ENCODE measurements at places on chromosomes 16 and 17.

- DNase-seq, result no peak
These were observed 7.0 kb upstream of the KATNB1 start for GRCh38 chr16:57728336-57729181.

GRCh38 chr17:60720763-60721531 lies 43.3 kb downstream of the BCAS3 start:
- no peaks in the 10 kb centered on the region for H3K27me3 ChIP-seq
- no peaks in the 10 kb centered on the region for H3K36me3 ChIP-seq

GRCh38 chr16:65510850-65511249 lies 389.0 kb upstream of the CDH11 start:
- no peak overlapping the region for H3K4me3 ChIP-seq
- no peaks in the 10 kb centered on the region for H3K4me1 ChIP-seq
- H3K27me3 ChIP-seq, result no peaks in the 10 kb centered on the region

GRCh38 chr16:31488468-31489297 lies 5.8 kb downstream of the SLC5A2 start:
- H3K36me3 ChIP-seq, result peaks cover 10% of the 10 kb centered on the region
- peaks cover 20% of the 10 kb centered on the region for H3K4me1 ChIP-seq
- H3K27ac ChIP-seq, result no peak overlapping the region
- DNase-seq, result peak; percentile 61
- peak overlapping the region; percentile 74 for H3K4me3 ChIP-seq

DNA sequence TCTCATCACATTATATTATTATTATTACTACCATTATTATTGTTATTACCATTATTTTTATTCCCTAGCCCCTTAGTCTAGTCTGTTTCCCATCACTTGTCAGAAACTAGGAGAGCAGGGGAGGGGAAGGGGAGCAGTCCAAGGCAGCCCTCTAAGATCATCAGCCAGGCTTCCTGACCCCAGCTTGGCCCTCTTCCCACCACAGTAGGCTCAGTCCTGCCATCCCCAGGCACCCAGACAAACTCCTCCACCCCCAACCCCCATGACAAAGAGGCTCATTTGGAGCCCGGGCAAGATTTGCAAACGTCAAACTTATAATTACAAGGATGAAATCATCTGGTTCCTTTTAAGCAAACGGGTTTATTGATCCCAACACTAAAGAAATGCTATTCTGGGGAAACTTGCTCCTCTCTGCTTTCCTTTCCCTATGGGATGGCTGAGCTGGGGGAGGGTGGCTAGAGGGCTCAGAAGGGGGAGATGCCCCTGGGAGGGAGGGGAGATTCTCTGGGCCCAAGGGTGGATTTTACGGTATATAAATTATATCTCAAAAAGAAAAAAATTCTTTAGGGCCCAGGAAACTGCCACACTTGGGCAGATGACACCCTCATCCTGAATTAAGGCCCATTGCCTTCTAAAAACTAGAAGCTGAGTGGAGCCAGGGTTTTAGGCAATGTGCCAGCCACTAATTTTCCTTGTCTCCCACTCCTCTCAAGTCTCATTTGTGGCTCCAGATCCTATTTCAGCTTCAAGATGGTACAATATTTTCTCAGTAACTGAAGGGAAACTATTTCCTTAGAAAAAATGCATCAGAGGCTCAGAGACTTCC lies 4.4 kb upstream of the CBFB start:
- H3K4me3 ChIP-seq, result no peak overlapping the region
- no peak for DNase-seq
- H3K36me3 ChIP-seq, result no peaks in the 10 kb centered on the region
- H3K27me3 ChIP-seq, result no peaks in the 10 kb centered on the region
- peaks cover 5% of the 10 kb centered on the region for H3K4me1 ChIP-seq

GRCh38 chr17:75822119-75822799 lies 21.9 kb downstream of the UNC13D start:
- peaks cover 4% of the 10 kb centered on the region for H3K4me1 ChIP-seq
- H3K27ac ChIP-seq, result no peak overlapping the region
- no peak for DNase-seq
- no peaks in the 10 kb centered on the region for H3K27me3 ChIP-seq

- DNase-seq, result no peak
- peak overlapping the region; percentile 49 for H3K27ac ChIP-seq
- no peak overlapping the region for H3K4me3 ChIP-seq
- peaks cover 43% of the 10 kb centered on the region for H3K4me1 ChIP-seq
- H3K36me3 ChIP-seq, result no peaks in the 10 kb centered on the region
- no peaks in the 10 kb centered on the region for H3K27me3 ChIP-seq
These were observed 259.7 kb downstream of the SEC14L1 start for GRCh38 chr17:77400445-77400870.

DNA sequence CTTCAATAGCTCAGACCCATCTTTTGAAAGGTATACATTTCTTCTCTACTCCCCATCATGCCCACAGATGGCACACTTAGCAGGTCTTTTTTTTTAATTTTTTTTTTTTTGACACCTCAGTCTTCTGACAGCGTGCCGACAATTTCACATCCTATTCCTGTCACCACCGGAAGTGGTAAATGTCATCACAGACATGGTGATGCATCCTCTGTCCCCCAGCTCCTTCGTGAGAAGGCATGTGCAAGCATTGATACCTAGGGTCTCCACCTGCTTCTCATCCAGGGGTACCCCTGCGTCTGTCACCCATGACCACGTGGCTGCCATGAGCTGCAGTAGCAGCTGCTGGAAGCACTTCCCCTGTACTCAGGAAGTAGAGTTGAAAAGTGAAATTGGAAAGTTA lies 35.6 kb downstream of the ELAC2 start:
- DNase-seq, result no peak
- H3K4me3 ChIP-seq, result no peak overlapping the region

GRCh38 chr16:11676799-11677198 lies 8.5 kb downstream of the SNN start:
- H3K27me3 ChIP-seq, result no peaks in the 10 kb centered on the region
- peak overlapping the region; percentile 91 for H3K27ac ChIP-seq
- H3K4me3 ChIP-seq, result no peak overlapping the region
- H3K36me3 ChIP-seq, result peaks cover 4% of the 10 kb centered on the region
- H3K4me1 ChIP-seq, result peaks cover 96% of the 10 kb centered on the region

- H3K36me3 ChIP-seq, result no peaks in the 10 kb centered on the region
- no peak overlapping the region for H3K4me3 ChIP-seq
- no peak for DNase-seq
- H3K4me1 ChIP-seq, result no peaks in the 10 kb centered on the region
These were observed 215.3 kb downstream of the C16orf95 start for GRCh38 chr16:87101903-87102302.

- no peak for DNase-seq
- no peaks in the 10 kb centered on the region for H3K27me3 ChIP-seq
- H3K36me3 ChIP-seq, result no peaks in the 10 kb centered on the region
- peak overlapping the region; percentile 85 for H3K4me3 ChIP-seq
- peak overlapping the region; percentile 96 for H3K27ac ChIP-seq
These were observed 1.4 kb downstream of the MPRIP start for GRCh38 chr17:17043461-17044271.

DNA sequence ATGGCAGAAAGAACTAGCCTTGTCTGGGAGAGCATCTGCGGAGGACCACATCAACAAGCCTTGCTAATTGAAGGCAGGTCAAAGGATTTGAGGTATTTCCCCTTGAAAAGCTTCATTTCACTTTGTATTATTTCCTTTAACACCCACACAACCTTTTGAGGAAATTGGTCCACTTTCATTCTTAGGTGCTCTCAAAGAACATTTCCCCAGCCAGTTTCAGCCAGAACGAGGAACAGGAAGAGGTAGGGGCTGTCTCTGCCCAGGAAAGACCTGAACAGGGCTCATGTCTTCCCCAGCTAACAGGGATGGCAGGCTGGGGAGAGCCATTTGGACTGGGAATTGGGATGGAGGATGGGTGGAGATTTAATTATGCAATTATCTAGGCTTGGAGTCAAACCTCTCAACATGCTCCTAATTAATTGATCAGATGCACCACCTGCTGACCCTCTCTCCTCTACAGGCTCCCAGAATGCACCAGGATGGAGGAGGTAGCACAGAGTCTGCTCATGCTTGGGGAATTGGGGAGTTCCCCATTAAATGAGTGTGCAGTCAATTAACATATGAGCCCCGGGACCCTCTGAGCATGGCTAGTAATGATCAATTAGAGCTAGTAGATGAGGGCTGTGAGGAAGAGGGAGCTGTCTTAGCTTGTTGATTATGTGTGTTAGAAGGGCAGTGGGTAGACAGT lies 84.6 kb downstream of the GP2 start:
- no peak overlapping the region for H3K27ac ChIP-seq
- H3K4me3 ChIP-seq, result no peak overlapping the region
- H3K36me3 ChIP-seq, result no peaks in the 10 kb centered on the region
- no peaks in the 10 kb centered on the region for H3K4me1 ChIP-seq

GRCh38 chr17:66460558-66460957 lies 158.1 kb downstream of the PRKCA start:
- H3K27me3 ChIP-seq, result no peaks in the 10 kb centered on the region
- no peak overlapping the region for H3K27ac ChIP-seq
- no peak for DNase-seq
- H3K36me3 ChIP-seq, result no peaks in the 10 kb centered on the region

DNA sequence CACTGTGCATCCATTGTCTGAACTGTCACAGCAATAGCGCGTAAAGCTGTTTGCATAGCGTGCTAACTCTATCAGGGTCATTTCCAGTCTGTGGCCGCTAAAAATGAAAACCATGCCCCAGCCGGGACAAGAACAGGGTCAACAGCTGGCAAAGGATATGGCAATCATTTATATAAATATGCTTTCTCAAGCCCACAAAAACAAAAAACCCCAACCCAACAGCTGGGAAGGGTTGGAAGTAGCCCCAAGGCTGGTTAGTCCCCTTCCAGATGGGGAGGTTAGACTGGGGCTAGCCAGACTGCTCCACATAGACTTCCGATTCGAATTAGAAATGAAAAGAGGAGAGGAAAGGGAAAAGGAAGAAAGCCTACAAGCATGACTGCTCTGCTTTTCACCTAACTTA lies 203.3 kb upstream of the TBX2 start:
- no peaks in the 10 kb centered on the region for H3K36me3 ChIP-seq
- no peak overlapping the region for H3K4me3 ChIP-seq
- no peak overlapping the region for H3K27ac ChIP-seq
- no peak for DNase-seq

DNA sequence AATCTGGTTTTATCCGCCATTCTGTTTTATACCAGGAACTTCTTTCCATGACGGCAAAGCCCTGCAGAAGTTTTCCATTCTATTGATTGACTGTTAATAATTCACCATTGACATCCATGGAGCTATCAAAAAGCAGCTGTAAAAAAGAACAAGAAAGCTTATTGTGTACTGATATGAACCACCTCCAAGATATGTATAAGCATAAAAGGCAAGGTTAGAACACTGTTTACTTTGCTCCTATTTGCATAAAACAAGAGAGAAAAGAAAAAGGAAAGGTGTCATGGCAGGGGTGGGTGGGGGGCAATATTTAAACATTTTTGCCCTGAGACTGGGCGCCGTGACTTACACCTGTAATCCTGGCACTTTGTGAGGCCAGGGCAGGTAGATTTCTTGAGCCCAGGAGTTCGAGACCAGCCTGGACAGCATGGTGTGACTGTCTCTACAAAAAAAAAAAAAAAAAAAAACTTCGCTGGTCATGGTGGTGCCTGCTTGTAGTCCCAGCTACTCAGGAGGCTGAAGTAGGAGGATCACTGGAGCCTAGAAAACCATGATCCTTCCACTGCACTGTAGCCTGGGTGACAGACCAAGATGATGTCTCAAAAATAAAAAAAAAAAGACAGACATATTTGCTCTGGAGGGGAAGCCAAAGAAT lies 52.5 kb downstream of the TMEM114 start:
- H3K27ac ChIP-seq, result no peak overlapping the region
- no peaks in the 10 kb centered on the region for H3K36me3 ChIP-seq
- DNase-seq, result no peak
- H3K27me3 ChIP-seq, result no peaks in the 10 kb centered on the region

- no peak overlapping the region for H3K4me3 ChIP-seq
These were observed 9.1 kb downstream of the NAGPA start for GRCh38 chr16:5024632-5025031.

DNA sequence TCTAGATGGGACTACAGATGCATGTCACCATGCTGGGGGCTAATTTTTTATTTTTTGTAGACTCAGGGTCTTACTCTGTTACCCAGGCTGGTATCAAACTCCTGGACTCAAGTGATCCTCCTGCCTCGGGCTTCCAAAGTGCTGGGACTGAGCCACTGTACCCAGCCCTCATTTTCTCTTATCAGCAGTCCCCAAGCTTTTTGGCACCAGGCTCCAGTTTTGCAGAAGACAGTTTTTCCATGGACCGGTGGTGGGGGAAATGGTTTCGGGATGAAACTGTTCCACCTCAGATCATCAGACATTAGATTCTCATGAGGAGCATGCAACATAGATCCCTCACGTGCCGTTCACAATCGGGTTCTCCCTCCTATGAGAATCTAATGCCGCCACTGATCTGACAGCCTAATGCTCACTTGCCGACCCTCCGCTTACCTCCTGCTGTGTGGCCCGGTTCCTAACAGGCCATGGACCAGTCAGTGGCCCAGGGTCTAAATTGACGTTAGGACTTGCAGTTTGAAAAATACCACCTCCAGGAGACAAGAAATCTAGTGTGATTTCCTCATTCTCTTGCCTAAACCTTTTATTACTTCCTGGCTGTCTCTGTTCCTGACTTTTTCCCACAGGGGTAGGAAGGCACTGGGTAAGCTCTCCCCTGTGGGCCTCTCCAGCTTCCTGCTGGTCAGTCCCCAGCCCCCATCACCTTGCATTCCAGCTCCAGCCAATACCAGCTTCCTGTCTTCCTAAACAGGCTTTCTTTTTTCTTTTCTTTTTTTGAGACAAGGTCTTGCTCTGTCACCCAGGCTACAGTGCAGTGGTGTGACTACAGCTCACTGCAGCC lies 9.3 kb upstream of the CNP start:
- H3K27me3 ChIP-seq, result no peaks in the 10 kb centered on the region
- no peak overlapping the region for H3K4me3 ChIP-seq
- peaks cover 9% of the 10 kb centered on the region for H3K4me1 ChIP-seq
- no peaks in the 10 kb centered on the region for H3K36me3 ChIP-seq

GRCh38 chr16:31695667-31696066 lies 168.0 kb downstream of the AHSP start:
- H3K36me3 ChIP-seq, result no peaks in the 10 kb centered on the region
- no peak overlapping the region for H3K4me3 ChIP-seq
- no peaks in the 10 kb centered on the region for H3K27me3 ChIP-seq
- H3K4me1 ChIP-seq, result no peaks in the 10 kb centered on the region
- no peak for DNase-seq

DNA sequence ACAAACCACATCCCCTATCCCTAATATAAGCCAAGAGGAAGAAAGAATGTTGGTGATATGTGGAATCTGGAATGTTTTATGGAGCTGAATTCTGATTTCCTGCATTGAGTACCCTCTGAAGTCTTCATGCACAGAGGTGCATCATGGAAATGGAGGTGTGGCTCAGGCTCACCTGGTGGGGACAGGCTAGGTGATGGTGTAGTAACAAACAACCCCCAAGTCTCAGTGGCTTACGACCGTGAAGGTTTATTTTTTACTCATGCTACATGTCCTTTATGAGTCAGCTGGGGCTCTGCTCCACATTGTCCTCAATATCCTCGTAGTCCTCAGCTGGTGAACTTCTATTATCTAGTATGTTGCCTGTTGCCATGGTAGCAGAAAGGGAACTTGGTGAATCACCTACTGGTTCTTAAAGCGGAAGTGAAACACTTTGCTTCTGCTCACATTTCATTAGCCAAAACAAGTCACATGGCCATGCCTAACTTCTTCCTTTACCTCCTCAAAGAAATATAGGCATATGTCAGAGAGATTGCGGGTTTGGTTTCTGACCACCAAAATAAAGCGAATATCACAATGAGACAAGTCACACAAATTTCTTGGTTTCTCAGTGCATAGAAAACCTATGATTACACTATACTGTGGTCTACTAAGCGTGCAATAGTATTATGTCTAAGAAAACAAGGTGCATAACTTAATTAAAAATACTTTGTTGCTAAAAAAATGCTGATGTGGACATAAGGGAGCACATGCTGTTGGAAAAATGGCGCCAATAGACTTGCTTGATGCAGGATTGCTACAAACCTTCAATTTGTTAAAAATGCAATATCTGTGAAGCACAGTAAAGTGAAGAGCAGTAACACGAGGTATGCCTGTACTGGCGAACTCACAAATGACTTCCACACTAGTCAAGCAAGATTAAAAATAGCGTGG lies at the start of gene PMFBP1:
Gene PMFBP1, minus strand, starts transcription at position 51 of the 930 bp plus-strand sequence. CDS start 947 bp downstream, outside the sequence.
- no peaks in the 10 kb centered on the region for H3K27me3 ChIP-seq
- no peak within 1 kb of the TSS for H3K27ac ChIP-seq

Measured in psoas muscle (tissue), 8 donors.